ENCODE measurements at places on chromosomes 7 and 10.

DNA sequence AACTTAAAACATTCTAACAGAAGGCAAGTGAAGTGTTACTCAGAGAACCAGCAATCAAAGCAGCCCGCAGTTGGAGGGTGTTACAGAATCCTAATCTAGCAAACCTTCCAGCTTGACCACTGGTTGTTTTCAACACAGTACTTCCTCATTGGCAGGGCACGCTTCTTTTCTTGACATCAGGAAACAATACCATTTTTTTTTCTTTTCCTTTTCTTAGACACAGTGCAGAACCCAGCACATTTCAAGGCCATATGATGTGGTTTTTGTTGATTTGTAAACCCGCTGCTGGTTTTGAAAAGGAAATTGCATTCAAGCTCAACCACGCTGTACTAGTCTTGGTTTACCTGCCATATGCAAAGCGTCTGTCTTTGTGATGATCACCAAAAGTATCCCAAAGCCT lies 33.4 kb downstream of the RHOBTB1 start:
- DNase-seq, result no peak

GRCh38 chr7:127349881-127350280 lies 42.6 kb downstream of the ZNF800 start:
- no peak for DNase-seq

DNA sequence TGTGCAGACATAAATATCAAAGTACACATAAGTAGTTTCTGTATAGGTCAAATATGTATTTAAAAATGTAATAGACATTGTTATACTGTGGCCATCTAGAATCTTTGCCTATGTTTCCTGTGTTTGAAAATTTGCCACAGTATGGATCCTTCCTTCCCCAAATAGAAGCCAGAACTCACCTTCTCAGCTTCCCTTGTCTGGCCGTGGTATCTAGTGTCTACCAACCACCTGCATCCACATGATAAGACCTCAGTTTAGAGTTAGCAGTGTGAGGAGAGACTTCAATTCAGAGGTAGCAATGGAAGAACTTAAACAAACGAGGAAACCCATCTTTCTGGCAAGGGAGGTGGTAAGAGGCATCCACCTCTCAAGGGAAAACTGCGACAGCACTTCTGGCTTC lies 4.9 kb downstream of the TRDMT1 start:
- no peak for DNase-seq

- peak; percentile 58 for DNase-seq
These were observed 161.6 kb downstream of the LRMDA start for GRCh38 chr10:75592791-75593643.

- DNase-seq, result no peak
These were observed 27.8 kb downstream of the DENND10 start for GRCh38 chr10:119131512-119132240.

DNA sequence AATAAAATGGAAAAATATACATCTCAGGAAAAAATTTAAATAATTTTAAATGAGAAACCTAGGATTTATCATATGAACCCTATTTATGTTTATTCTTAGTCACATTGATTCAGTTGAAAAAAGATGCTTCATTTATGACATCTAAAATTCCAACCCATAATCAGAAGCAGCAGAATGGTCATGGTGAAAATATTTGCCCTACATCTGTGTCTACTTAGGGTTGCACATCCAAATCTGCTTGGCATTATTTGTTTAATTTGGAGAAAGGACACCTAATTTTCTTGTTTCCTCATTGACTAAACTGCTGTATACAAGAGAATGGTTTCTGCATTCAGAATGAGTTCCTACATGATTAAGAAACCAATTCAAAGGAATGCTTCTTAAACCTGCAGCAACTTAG lies 72.9 kb upstream of the SKAP2 start:
- no peak for DNase-seq

GRCh38 chr10:118974951-118975350 lies 54.6 kb upstream of the NANOS1 start:
- no peak for DNase-seq

GRCh38 chr7:30899630-30900029 lies 12.0 kb upstream of the AQP1 start:
- no peak for DNase-seq

All from left lobe of liver (tissue), 2 donors.